ENCODE measurements at places on chromosomes 3 and 15. TPM values are rescaled to one million over a fixed set of nuclear protein-coding genes. Genes with fewer than 3 reads are reported as not detected.

Gene PTPN23
- 30.2 TPM for total RNA-seq

Gene NR1I2
- total RNA-seq: not detected

Gene NPHP3
- 49.1 TPM for total RNA-seq

Gene CACNA2D2
- total RNA-seq: 2.5 TPM

Gene CHMP2B
- 28.2 TPM for total RNA-seq

Gene CHRD
- total RNA-seq: 32.7 TPM

Gene TEX55
- not detected for total RNA-seq

Gene ADCY5
- 16.7 TPM for total RNA-seq

Gene NFKBIZ
- 136 TPM for total RNA-seq

Gene CD96
- 13.5 TPM for total RNA-seq

Gene MESP2
- total RNA-seq: not detected

Gene TRIM42
- total RNA-seq: not detected

Gene COL8A1
- total RNA-seq: 23.1 TPM

Gene SNURF
- total RNA-seq: 10.3 TPM

Gene DNAH12
- total RNA-seq: 0.25 TPM

Gene NANOGP8
- total RNA-seq: not detected

Gene XCR1
- not detected for total RNA-seq

Gene OR5H14
- not detected for total RNA-seq

Gene ATOSA
- total RNA-seq: 63.3 TPM

Gene TGM4
- total RNA-seq: not detected

Gene TASOR
- 50.3 TPM for total RNA-seq

Gene SPINK8
- not detected for total RNA-seq

Gene SCN5A
- 9.3 TPM for total RNA-seq

Gene ZNF385D
- 13.5 TPM for total RNA-seq

Gene GUCA1C
- not detected for total RNA-seq

Gene FAM240A
- total RNA-seq: not detected

Gene C3orf85
- not detected for total RNA-seq

Gene PRR20G
- total RNA-seq: not detected

Gene BCHE
- total RNA-seq: 2.9 TPM

Gene LHFPL4
- total RNA-seq: not detected

Gene SLC28A1
- total RNA-seq: not detected

Gene TUBGCP5
- 11.3 TPM for total RNA-seq

Gene PIGBOS1
- 6.4 TPM for total RNA-seq

Gene SLC51B
- not detected for total RNA-seq

Gene SLC6A11
- total RNA-seq: 0.25 TPM

Gene PLA2G4E
- total RNA-seq: 8.8 TPM

Gene ERICH6
- total RNA-seq: not detected

Gene AP3B2
- total RNA-seq: 3.7 TPM

Gene PIK3CB
- total RNA-seq: 31.9 TPM

Gene PRSS50
- total RNA-seq: not detected

Gene DCP1A
- total RNA-seq: 32.9 TPM

Gene GOLGA6L7
- total RNA-seq: not detected

Gene WDR5B
- 1.5 TPM for total RNA-seq

Gene GOLGA8N
- 13.8 TPM for total RNA-seq

Gene ZKSCAN7
- 2.7 TPM for total RNA-seq

Gene GOLGA6L26
- total RNA-seq: not detected

Gene SMCO1
- total RNA-seq: not detected

Gene SPINT1
- 80.3 TPM for total RNA-seq

All from vagina (tissue), 2 donors.